ENCODE measurements at places on chromosomes 12 and 14. TPM values are rescaled to one million over a fixed set of nuclear protein-coding genes. Genes with fewer than 3 reads are reported as not detected.

- no peaks in the 10 kb centered on the region for H3K36me3 ChIP-seq
- H3K27ac ChIP-seq = no peak overlapping the region
- no peaks in the 10 kb centered on the region for H3K27me3 ChIP-seq
- DNase-seq = no peak
- H3K4me1 ChIP-seq = no peaks in the 10 kb centered on the region
Observed at GRCh38 chr14:64147126-64147790, 146.9 kb downstream of the ESR2 start.

- H3K4me3 ChIP-seq = no peak overlapping the region
- no peaks in the 10 kb centered on the region for H3K4me1 ChIP-seq
- H3K36me3 ChIP-seq = no peaks in the 10 kb centered on the region
- no peak for DNase-seq
- no peak overlapping the region for H3K27ac ChIP-seq
- no peaks in the 10 kb centered on the region for H3K27me3 ChIP-seq
Observed at GRCh38 chr12:39752482-39753137, 133.0 kb upstream of the ABCD2 start.

DNA sequence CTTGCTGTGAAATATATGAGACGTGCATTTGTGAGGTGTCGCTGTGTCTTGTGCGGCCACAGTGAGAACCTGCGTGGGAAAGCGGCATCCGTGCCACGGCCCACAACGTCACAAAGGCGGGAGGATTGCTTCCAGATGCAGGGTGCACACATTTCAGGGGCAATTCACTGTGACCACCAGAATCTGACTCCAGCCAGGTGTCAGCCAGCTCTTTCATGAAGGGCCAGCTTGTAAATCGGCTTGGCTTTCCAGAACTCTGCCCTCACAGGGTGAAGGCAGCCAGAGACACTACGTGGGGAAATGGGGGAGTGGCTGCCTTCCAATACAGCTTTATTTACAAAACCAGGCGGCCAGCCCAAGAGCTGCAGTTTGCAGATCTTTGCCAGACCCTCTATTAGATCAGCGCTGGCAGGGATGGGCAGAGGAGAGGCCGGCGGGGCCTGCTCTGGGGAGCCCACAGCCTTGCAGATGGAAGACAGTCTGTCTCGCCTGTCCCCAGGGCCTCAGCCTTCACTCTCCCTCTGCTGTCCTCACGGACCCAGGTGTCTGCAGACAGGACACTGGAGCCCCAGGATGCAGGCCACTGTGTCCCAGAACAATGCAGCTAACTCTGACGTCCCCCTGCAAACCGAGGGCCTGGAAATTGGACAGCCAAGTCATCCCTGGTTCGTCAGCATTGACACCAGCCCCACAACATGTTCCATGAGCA, 53.5 kb downstream of the ADGRD1 start:
- no peaks in the 10 kb centered on the region for H3K36me3 ChIP-seq
- H3K27me3 ChIP-seq = no peaks in the 10 kb centered on the region
- no peaks in the 10 kb centered on the region for H3K4me1 ChIP-seq

DNA sequence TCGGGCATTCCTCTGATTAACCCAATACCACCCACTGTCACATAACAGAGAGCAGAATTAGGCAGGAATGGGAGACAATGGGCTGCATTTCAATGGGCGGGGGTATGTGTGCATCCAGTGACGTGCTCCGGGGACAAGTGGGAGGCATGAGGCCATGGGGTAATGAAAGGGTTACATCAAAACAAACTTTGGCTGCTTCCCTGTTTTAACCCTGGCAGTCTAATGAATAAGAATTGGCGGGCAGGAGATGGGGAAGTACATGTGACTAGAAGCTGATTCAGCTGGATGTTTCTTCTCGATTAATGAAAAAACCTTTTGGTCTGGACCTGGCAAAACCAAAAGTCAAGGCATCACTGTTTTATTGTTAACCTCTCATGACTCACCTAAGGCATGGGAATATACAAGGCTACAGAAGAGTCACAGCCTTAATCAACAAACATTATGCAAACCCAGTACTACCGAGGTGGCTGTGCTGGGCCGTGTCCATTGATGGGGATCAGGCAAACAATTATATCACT, 44.2 kb downstream of the SOCS2 start:
- peaks cover 14% of the 10 kb centered on the region for H3K4me1 ChIP-seq
- DNase-seq = peak; percentile 77
- no peaks in the 10 kb centered on the region for H3K36me3 ChIP-seq
- H3K27ac ChIP-seq = peak overlapping the region; percentile 33
- H3K27me3 ChIP-seq = no peaks in the 10 kb centered on the region

DNA sequence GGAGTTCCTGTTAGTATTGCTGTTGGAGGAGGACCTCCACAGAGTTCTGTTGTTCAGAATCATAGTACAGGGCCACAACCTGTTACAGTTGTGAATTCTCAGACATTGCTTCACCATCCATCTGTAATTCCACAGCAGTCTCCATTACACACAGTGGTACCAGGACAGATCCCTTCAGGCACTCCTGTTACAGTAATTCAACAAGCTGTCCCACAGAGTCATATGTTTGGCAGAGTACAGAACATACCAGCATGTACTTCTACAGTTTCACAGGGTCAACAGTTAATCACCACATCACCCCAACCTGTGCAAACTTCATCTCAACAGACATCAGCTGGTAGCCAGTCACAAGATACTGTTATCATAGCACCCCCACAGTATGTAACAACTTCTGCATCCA, 120.8 kb downstream of the ARID2 start:
- no peak for DNase-seq
- H3K27ac ChIP-seq = no peak overlapping the region
- no peak overlapping the region for H3K4me3 ChIP-seq
- no peaks in the 10 kb centered on the region for H3K27me3 ChIP-seq

- H3K36me3 ChIP-seq = no peaks in the 10 kb centered on the region
- no peak for DNase-seq
- H3K27me3 ChIP-seq = no peaks in the 10 kb centered on the region
Observed at GRCh38 chr14:94850309-94851211, 80.6 kb upstream of the GSC start.

DNA sequence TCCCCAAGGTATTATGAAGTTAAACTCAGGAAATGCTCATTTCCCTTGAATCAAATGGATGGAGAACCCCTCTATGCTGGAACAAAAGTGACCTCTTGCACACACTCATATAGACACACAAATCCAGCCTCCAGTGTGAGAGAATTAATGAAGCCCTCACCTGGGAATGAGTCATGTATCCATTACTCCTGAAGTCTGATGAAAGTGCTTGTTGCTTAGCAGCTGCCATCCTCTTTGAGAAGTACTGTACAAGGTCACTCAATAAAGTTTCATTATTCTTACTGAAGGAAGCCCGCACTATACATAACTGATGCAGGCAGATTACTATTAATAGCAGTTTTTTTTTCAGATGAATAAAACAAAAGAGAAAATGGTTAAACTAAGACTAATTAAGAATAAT, 102.3 kb downstream of the RERG start:
- H3K4me1 ChIP-seq = no peaks in the 10 kb centered on the region
- DNase-seq = no peak
- no peaks in the 10 kb centered on the region for H3K36me3 ChIP-seq
- H3K4me3 ChIP-seq = no peak overlapping the region
- H3K27me3 ChIP-seq = peaks cover 6% of the 10 kb centered on the region

GRCh38 chr12:26939192-26939832, 1.0 kb downstream of the FGFR1OP2 start:
- peak overlapping the region; percentile 91 for H3K27ac ChIP-seq
- peak; percentile 57 for DNase-seq
- H3K4me1 ChIP-seq = peaks cover 56% of the 10 kb centered on the region
- H3K4me3 ChIP-seq = peak overlapping the region; percentile 100
- no peaks in the 10 kb centered on the region for H3K27me3 ChIP-seq

GRCh38 chr14:21098892-21099595, 589 bp upstream of the ZNF219 start:
- peak overlapping the region; percentile 80 for H3K4me3 ChIP-seq
- H3K27ac ChIP-seq = no peak overlapping the region
- H3K36me3 ChIP-seq = no peaks in the 10 kb centered on the region
- no peak for DNase-seq

GRCh38 chr12:49880756-49881414, 22.8 kb downstream of the FAIM2 start:
- no peak overlapping the region for H3K4me3 ChIP-seq
- DNase-seq = no peak
- no peak overlapping the region for H3K27ac ChIP-seq
- H3K4me1 ChIP-seq = no peaks in the 10 kb centered on the region

DNA sequence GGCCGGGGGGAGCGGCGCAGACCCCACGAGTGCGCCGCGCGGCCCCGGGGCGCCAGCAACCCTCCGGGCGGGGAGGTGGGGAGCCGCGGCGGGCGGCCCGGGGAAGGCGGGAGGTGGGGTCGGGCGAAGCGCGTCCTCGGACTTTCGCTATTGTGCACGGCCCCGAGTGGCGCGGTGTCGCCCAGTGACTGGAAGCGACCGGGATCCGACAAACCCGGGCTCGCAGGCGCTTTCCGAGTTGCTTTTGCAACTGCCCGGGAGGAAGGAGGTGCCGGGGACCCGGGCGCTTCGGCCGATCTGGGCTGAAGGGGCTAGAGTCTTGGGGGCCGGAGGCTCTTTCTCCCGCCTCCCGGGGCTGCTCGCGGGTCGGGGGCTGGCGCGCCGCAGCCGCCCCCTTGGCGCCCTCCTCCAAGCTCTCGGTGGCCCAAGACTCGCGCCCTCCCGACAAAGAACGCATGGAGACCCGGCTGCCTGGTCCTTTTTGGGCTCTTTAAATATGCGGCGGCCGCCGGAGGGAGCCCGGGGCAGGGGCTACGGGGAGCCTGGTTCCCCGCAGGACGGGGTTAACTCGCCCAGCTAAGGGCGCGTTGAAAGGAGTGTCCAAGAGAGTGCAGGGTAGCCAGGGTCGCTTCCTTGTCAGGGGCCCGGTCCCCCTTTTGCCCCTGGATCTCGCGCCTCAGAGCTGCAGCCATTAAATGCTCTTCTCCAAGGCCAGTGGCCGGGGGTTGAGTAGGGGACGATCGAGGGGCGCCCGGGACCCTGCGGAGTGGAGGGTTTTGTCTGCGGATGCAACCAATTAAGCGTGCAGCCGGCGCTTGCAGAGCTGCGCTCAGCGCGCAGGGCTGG, 1.4 kb downstream of the HMGA2 start:
- H3K4me3 ChIP-seq = peak overlapping the region; percentile 91
- 0 out of 2 replicates have a peak, but pooled peaks cover 11% of the 10 kb centered on the region for H3K36me3 ChIP-seq
- DNase-seq = peak; percentile 62
- peak overlapping the region; percentile 75 for H3K27ac ChIP-seq

GRCh38 chr12:13343375-13343774, 146.8 kb downstream of the EMP1 start:
- H3K4me1 ChIP-seq = peaks cover 27% of the 10 kb centered on the region
- no peak overlapping the region for H3K27ac ChIP-seq
- H3K4me3 ChIP-seq = no peak overlapping the region

DNA sequence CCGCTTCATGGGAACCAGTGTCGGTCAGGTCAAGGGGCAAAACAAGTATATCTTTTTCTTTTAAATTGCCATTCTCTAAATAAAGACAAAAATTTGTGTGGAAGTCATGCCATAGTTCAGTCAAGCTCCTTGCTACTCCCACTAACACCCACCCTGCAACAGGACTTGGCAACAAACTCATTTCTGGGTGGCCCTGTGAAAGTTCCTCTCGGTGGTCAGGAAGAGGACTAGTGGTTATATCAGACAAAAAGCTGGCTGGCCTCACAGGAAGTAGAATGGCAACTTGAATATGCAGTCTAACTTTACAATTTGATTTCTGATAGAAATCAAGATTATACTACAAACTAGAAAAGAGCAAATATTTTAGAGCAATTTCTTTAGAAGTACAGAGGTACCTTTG, 11.2 kb downstream of the DHRS7 start:
- H3K4me3 ChIP-seq = no peak overlapping the region
- peaks cover 15% of the 10 kb centered on the region for H3K4me1 ChIP-seq
- no peaks in the 10 kb centered on the region for H3K27me3 ChIP-seq

DNA sequence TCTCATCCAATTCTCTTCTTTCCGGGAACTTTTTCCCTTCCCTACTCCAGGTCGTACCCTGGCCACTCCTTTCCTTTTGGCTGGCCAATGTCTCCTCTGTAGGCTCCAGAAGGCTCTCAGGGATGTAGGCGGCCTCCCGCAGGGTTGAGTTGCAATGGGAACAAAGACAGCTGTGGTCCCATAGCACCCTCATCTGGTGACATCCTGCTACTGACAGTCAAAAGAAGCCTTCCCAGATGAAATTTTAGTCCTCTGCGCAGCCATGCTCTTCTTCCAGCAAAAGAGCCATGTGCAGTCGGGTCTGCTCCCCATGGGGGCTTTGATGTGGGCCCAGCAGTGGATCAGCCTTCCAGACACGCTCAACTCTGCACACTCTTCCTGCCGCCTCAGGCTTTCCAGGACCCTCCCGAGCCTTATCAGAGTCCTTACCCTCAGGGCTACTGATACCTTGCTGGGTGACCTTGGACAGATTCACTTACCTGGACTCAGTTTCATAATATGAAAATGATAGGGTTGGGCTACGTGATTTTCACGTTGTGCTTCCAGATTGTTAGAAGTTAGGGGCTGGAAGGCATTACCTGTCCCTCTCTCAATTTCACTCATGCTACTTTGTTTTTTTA, 5.5 kb upstream of the CELA1 start:
- H3K27me3 ChIP-seq = no peaks in the 10 kb centered on the region
- DNase-seq = peak; percentile 79
- H3K4me3 ChIP-seq = no peak overlapping the region
- H3K36me3 ChIP-seq = no peaks in the 10 kb centered on the region
- no peak overlapping the region for H3K27ac ChIP-seq

- H3K36me3 ChIP-seq = peaks cover 20% of the 10 kb centered on the region
- no peaks in the 10 kb centered on the region for H3K27me3 ChIP-seq
- no peak overlapping the region for H3K27ac ChIP-seq
- H3K4me1 ChIP-seq = 0 out of 2 replicates have a peak, but pooled peaks cover 6% of the 10 kb centered on the region
- DNase-seq = no peak
- no peak overlapping the region for H3K4me3 ChIP-seq
Observed at GRCh38 chr14:31405106-31405505, 15.2 kb downstream of the HEATR5A start.

DNA sequence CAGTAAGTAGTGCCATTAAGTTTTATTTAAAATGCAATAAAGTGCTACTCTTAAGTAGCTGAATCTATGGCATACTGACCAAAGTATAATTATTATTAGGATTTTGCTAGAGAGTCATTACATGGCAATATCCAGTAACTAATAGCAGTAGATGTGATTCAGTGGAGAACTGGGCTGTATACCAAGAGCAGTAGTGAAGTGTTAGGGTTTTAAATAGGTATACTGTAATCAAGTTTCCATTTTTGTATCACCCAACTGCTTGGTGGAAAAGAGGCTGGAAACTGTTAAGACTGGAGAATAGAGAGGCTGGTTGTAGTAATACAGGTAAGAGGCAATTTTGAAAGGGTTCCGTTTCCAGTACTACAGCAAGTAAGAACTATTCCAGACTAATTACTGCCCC, 13.3 kb upstream of the LLPH start:
- peaks cover 14% of the 10 kb centered on the region for H3K4me1 ChIP-seq
- no peak overlapping the region for H3K27ac ChIP-seq
- H3K4me3 ChIP-seq = no peak overlapping the region
- peaks cover 43% of the 10 kb centered on the region for H3K36me3 ChIP-seq

- H3K36me3 ChIP-seq = no peaks in the 10 kb centered on the region
- H3K27ac ChIP-seq = no peak overlapping the region
- H3K4me1 ChIP-seq = no peaks in the 10 kb centered on the region
- H3K4me3 ChIP-seq = no peak overlapping the region
- H3K27me3 ChIP-seq = peaks cover 14% of the 10 kb centered on the region
Observed at GRCh38 chr14:70061108-70061507, 127.6 kb downstream of the SLC8A3 start.

GRCh38 chr14:76219873-76220272, 68.2 kb downstream of the GPATCH2L start:
- peak; percentile 7 for DNase-seq
- no peaks in the 10 kb centered on the region for H3K4me1 ChIP-seq
- H3K27ac ChIP-seq = no peak overlapping the region
- H3K36me3 ChIP-seq = no peaks in the 10 kb centered on the region

KRT7 gene
- total RNA-seq = 5.7 TPM

STXBP6 gene
- 13.9 TPM for total RNA-seq

PAH gene
- total RNA-seq = not detected

SDSL gene
- 5.1 TPM for total RNA-seq
